ENCODE measurements at places on chromosomes 2 and 18. TPM values are rescaled to one million over a fixed set of nuclear protein-coding genes. Genes with fewer than 3 reads are reported as not detected.

DNA sequence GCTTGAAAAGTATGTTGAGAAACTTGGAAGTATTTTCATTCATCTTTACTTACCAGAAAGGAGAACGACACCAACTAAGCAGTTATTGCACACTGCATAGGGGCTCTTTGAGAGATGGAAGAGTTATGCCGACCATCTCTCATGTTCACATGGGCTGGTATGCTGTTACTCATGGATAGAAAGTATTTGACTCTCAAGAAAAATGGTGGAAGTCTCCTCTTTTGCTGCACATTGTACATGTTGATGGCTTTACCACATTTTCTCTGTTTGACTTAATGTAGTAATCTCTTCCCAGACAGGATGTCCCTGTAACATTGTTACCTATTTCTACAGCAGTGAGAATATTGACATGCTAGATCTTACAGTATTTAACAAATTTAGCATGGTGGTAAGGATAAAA lies 23.2 kb downstream of the CAB39 start:
- DNase-seq = no peak

DNA sequence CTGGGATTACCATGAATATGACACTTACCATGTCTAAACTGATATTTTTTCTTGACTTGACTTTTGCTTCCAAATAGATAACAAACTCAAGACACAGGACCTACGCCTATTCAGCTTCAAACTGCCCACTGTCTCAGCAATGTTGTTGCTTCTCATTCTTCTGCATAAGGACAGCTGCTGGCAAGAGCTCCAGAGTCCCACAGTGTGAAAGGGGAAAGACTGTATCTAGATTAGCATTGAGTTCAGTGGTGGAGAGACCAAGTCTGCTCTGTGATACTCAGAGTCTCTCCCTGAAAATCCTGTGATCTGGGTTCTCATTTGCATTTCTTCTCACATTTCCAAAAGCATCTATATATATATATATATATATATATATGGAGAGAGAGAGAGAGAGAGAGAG lies 247.9 kb upstream of the NT5C1B start:
- DNase-seq = no peak

COL4A4 gene
- 2.0 TPM for total RNA-seq

DNA sequence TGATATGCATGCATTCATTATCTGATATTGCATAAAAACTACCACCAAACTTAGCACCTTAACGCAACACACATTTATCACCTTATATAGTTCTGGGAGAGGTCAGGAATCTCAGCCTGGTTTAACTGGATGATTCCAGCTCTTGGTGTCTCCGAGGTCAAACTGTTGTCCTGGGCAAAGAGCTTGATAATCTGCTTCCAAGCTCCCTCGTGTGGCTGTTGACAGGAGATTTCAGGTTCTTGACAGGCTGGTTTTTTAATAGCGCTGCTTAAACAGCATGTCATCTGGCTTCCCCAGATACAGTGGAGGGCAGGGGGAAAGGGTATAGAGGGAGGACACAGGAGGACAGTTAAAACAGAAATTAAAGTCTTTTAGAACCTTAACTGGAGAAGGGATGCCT lies 785.0 kb downstream of the CNTNAP5 start:
- no peak for DNase-seq

GRCh38 chr18:12397254-12397653 lies 10.5 kb upstream of the PRELID3A start:
- no peak for DNase-seq

REG1B gene
- total RNA-seq = not detected

DSG1 gene
- not detected for total RNA-seq

Measured in osteocyte (in vitro differentiated cells).